NCI-H446 treated with DMSO at 0.1 percent for 48 hours (cell line): ENCODE measurements at places on chromosomes 7 and 10.

DNA sequence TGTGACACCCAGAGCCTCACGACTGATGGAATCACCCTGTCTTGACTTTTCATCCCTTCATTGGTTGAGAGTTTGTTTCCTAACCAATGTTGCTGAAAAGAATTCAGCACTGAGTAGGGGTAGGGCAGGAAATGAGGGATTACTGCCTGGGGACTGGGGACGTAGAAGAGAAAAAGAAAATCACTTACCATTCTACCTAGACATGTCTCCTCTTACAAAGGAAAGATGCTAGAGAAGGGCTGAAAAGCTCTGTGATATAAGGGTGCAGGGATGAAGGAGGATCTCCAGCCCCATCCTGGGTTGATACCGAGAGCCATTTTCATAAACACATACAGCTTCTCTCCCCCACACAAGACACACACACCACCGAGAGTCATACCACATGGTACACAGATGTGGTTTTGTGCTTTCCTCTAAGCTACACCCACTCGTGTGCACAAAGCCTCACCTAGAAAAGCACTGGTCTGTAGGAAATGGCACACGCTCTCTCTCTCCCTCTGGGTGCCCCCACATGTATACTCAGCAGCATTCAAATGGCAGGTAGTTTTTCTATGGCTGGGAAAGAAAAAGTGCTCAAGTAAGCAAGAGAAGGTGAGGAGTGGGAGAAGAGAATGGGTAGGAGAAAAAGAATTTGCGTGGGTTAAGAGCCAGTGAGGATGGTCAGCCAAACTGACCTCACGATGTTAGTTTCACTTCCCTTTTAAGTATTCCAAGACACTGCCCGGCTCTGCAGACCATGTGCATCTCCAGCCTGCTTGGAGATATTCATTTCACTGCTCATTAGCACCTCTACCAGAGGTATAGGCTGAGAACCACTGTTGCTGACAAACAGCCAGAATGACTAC lies 85.8 kb downstream of the CALD1 start:
- no peak for DNase-seq

GRCh38 chr7:20270371-20270770 lies 53.2 kb upstream of the MACC1 start:
- no peak for DNase-seq

DNA sequence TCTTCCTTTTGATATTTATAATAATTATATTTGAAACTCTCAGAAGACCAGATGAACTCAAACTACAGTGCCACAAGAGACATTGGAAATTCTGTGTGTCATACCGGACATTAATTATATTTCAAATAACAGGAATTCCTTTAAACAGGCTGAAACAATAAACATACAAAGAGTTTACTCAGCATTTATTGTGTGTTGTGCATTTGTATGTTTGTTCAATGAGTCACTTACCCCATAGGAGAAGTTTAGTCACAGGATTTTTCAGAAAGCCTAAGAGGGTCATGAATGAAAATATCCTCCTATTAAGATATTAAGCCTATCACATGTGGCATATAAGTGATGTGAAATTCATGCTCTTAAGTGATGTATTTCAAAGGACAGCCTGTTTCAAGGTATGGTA lies 566.8 kb downstream of the CNTNAP2 start:
- no peak for DNase-seq

- no peak for DNase-seq
Observed at GRCh38 chr7:130939321-130940095, 205.5 kb upstream of the KLF14 start.

DNA sequence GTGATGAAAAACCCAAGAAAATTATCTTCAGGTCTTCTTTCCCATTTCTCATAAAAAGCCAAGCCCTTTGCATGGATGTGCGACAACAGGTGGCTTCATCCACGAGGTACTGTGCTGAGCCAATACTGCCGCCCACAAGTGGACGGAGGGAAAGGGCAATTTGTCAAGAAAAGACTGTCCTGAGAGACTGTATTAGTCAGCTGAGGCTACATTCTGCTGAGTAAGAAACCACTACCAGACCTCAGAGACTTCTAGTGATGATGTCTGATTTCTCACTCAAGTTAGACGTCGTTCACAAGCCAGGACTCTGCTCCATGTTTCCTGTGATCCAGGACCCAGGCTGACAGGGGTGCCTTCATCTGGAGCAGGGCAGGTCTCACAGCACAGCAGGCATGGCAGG lies 171.5 kb upstream of the CDCA7L start:
- DNase-seq: no peak

DNA sequence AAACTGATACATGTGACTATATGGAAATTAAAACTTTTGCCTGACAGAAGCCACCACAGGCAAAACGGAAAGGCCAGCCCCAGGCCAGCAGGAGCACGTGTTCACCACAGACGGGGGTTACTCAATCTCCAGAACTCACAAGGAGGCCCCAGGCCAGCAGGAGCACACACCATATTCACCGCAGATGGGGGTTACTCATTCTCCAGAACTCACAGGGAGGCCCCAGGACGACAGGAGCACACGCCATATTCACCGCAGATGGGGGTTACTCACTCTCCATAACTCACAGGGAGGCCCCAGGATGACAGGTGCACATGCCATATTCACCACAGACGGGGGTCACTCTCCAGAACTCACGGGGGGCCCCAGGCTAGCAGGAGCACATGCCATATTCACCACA lies 61.5 kb downstream of the NKX6-2 start:
- no peak for DNase-seq

GRCh38 chr7:114153700-114154099 lies 234.9 kb upstream of the PPP1R3A start:
- no peak for DNase-seq

- DNase-seq: no peak
Observed at GRCh38 chr10:116417821-116418220, 9.8 kb upstream of the PNLIPRP3 start.

- no peak for DNase-seq
Observed at GRCh38 chr10:86178401-86179152, 188.0 kb downstream of the GRID1 start.

DNA sequence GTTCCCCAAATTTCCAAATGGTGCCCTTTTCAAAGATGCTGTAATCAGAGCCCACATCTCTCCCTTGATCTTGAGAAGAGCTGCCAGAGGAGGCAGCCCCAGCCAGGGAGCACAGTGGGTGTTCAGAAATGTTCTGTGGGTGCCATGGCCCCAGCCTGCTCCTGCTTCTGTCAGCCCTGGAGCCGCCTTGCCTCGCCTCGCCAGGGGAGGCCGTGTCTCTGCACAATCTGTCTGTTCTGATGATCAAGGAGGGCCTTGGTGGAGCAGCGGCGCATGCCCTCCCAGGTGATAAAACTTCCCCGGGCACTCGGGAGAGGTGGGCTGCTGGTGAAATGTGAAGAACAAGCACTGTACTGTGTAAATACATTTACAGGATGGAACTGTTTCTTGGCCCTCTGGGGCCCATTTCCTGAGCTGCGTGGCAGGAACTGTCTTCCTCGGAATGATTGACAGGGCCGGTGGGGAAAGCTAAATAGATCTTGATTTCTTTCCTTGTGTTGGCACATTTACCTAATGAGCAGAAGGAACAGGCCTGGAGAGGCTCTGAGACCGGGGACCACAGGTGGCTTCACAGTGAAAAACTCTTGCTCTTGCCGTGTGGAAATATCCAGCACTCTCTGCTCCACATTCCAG lies 207.8 kb upstream of the PODXL start:
- no peak for DNase-seq

GRCh38 chr10:2837674-2838073 lies 229.7 kb upstream of the PFKP start:
- no peak for DNase-seq

GRCh38 chr10:120970595-120971529 lies 119.7 kb downstream of the WDR11 start:
- DNase-seq: no peak

DNA sequence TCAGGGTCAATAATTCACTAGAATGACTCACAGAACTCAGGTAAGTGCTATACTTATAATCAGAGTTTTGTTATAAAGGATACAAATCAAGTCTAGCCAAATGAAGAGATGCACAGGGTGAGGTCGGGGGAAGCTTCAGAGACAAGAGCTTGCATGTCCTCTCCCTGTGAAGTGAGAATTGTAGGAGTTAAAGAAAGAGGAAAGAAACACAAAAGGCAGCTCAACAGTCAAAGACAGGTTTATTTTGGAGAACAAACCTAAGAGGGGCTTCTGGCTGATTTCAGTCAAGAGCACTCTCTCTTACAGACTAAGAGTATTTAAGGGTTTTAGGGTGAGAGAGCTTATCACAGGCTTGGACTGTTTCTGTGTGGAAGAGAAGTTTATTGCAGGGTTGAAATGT lies 600.5 kb upstream of the C7orf33 start:
- DNase-seq: no peak

DNA sequence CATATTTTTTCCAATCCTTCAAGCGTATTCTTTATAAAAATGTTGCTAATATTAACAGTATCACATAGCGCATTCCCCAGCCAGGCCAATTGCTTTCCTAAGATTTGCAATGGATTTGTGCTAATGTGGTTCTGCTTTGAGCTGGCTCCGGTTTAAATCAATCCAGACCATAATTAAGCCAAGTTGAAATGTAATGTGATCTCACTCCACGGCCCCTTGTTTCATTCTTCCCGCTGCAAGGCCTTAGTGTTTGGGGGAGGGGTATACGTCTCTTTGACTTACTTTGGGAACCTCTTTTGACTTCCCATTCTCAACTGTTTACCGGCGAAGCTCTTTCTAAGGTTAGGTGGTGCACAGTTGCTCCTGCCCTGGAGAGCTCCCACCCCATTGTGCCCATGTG lies 86.4 kb downstream of the PRPF18 start:
- no peak for DNase-seq

GRCh38 chr10:63099734-63100133 lies 33.4 kb upstream of the NRBF2 start:
- DNase-seq: no peak

GRCh38 chr10:105986912-105987635 lies 1177.4 kb downstream of the SORCS1 start:
- DNase-seq: no peak

DNA sequence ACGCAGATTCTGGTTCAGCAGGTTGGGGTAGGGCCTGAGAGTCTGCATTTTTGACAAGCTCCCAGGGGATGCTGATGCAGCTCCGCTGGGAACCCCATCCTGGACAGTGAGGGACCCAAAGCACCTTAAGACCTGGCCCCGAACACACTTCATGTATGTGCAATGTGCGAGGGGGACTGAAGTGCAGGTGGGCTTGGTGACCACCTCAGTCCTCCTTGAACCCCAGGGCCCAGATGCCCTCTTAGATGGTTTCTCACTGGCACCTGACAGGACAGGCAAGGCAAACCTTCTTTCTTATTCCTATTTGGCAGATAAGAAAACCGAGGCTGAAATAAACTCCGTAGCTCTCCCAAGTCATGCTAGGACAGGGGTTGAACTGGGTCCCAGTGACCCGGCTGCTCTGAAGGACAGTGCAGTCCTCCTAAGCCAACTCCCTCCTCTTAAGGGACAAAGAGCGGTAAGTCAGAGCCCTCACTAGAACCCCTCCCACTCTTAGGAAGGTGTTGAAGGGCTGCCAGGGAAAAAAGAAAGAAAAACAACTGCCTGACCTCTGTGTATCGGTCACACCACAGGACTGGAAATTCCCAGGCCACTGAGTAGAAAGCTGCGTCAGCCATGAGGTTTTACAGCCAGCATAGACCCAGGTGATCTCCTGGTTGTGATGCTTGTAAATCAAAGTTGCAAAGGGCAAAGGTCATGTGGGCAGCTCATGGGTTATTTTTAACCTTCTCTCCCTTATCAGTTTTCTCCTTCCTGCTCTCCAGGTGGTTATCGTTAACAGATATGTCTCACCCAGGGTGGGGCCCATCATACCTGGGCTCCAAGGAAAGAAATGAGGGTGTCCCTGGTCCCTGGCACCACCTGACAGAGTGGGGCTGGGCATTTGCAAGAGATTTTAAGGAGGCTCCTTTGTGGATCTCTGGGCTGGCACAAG lies 90.9 kb upstream of the SMNDC1 start:
- DNase-seq: no peak

DNA sequence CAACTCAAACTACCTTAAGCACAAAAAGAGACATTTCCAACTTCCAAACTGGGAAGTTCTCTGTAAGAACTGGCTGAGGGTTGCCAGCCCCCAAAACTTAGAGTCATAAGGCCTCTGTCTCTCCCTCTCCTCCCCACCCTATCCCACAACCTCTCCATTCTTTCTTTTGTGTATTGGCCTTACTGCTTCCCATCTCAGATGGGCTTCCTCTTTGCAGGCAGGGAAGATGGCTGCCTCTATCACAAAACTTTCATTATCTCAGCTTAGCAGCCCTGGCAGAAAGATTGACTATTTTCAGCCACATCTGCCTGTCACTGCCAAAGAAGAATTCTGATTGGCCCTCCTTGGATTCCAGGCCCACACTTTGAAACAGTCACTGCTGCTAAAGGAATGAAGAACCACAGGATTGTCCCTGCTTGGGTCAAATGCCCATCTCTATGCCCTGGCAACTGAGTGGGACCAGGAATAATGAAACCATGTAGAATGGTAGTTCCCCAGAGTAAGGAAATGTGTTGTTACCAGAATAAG lies 58.0 kb upstream of the PRKAR2B start:
- no peak for DNase-seq
